ENCODE measurements at places on chromosomes 16 and 17.

GRCh38 chr17:17181666-17182597, 24.2 kb downstream of the PLD6 start:
- no peak for DNase-seq

DNA sequence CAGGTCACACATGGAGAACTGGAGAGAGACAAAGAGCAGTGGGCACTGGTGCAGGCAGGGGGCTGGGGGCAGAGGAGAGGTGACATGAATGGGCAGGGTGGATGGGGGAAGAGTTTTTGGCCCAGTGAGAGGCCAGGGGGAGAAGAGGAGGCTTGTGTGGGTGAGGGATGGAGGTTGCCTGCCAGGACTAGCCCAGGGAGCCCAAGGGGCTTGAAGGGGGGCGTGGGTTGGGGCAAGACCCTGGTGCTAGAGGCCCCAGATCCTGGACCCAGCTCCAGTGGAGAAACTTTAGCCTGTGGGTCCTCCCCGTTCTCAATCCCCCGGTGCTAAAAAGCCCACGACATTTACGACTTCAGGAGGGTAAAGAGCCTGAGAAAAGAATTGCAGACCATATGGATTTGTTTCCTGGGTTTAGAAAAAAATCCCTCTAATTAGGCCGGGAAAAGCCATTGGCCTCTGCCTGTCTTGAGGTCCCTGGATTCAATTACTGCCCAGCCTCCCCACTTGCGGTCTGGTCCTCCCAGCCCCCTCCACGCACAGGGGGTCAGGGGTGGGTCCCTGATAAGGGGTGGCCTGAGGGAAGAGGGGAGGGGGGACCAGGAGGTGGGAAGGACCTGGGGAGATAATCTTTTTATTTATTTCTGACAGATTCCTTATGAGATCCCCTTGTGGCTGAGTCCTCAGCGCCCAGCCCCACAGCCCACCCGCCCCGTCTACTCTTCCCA, 33.0 kb downstream of the NGFR start:
- DNase-seq, result no peak

GRCh38 chr16:8589057-8589899, 1.0 kb downstream of the TMEM114 start:
- no peak for DNase-seq

DNA sequence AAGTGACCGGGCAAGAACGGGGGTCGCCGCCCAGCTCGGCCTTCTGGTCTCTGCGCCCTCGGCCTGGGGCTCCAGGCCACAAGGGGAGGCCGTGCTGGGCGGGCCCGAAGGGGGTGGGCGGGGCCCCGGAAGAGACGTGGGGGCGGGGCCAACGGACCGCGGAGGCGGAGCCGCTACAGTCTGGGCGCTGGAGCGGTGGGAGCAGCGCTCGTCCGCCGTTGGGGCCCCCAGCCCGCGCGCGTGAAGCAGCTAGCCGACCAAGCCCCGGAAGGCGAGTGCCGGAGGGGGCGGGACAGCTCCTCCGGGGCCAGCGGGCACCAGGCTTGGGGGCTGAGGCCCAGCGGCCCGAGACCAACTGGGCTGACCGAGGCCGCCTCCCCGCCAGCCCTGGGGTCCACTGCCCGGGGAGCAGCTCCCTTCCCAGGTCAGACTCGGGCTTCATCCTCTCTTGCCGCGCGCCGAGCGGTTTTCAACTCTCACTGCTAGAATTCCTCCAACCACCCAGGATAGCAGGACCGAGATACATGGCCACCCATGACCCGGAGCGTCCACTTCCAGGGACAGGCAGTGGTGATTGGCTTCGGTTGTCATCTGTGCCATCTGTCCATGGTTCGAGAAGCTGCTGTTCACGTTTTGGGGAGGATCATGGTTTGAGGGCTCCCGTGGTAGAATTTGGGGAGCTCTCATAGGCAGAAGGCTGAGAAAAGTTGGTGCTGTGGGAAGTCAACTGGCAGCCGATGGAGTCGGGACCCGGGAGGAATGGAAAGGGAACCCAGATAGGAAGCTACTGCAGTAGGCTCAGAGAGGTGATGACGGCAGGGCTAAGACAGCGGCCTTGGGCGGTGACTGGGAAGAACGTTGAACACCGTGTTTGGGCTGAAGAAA, 44.6 kb upstream of the LCMT1 start:
- DNase-seq, result peak; percentile 80

- DNase-seq, result no peak
These were observed 137.8 kb downstream of the ENGASE start for GRCh38 chr17:79212149-79213087.

Data from activated T-cell treated with anti-CD3 and anti-CD28 coated beads for 1 hour (primary cell).